ENCODE measurements at places on chromosomes 1 and 21.

DNA sequence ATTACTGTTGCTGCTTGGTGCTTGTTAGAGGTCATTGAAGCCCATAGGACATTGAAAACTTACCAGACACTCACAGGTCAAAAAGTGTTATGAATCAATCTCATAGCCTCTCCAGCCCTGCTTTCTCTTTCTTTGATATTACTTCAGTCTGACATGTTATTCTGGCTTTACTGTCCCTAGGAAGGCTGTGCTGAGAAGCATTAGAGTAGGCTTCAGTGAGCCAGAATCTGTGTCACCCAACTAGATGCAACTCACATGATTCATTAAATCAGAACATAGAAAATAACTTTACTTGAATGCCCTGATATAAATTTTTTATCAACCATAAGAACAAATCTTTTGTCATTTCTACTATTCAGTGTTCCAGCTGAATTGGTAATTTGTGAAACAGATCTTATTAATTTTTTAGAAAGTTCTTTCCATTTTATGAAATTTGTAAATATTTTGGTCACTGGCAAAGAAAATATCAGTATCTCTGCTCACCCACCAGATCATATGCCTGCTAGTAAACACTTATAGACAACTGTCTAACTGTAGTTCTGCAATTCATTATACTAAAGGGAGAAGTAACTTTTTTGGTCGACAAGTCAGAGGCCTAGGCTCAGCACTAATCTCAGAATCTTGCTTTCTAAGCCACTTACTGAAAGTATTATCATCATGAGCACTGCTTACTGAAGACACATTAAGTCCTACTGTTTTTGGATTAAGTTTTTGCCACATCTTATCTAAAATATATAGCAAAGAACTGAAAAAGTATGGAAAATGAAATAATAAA is 48.2 kb downstream of the RPAP2 start:
- DNase-seq: no peak

GRCh38 chr1:80882553-80882952 is 918.2 kb upstream of the ADGRL2 start:
- DNase-seq: peak; percentile 50

GRCh38 chr21:17416139-17416538 is 96.7 kb upstream of the CXADR start:
- DNase-seq: no peak

GRCh38 chr1:237211540-237211939 is 169.6 kb downstream of the RYR2 start:
- DNase-seq: no peak

- DNase-seq: no peak
Measured at GRCh38 chr1:60896701-60897363, 185.5 kb upstream of the NFIA start.

GRCh38 chr1:160607011-160607671 is 27.8 kb upstream of the CD84 start:
- DNase-seq: peak; percentile 67

DNA sequence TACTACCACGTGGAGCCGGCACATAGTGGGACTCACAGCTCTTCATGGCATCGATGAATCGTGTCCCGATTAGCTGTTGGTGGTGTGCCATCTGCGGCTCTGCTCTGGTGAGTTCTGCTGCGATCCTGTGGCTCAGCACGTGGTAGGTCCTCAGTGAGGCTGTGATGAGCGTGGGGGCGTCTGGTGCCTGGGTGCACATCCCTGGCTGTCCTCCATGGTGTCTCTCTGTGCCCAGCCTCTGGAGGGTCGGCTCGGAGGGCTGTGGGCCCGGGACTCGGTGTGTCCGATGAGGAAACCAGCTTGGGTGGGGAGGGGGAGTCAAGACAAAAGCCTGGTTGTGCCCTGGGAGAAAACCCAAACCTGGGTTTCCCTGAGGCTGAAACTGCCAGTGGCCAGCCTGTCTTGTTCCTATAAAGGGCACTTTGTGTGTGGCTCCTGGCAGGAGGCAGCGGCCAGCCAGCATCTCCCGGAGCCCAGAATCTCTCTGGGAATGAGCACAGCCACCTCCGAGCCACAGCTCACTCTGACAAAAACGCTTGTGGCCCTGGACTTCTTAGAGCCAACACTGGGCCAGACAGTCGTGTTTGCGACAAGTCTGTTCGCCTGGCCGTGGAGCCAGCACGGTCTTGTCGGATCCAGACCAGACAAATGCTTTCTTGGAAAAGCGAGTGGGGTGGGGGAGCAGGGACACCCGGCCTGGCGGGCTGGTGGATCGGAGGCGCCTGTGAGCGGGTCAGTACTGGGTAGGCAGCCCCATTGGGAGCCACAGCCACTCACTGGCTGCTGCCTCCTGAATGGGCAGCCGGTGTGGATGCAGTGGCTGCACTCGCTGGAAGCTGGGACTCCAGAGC is 31.8 kb downstream of the SPSB1 start:
- no peak for DNase-seq

DNA sequence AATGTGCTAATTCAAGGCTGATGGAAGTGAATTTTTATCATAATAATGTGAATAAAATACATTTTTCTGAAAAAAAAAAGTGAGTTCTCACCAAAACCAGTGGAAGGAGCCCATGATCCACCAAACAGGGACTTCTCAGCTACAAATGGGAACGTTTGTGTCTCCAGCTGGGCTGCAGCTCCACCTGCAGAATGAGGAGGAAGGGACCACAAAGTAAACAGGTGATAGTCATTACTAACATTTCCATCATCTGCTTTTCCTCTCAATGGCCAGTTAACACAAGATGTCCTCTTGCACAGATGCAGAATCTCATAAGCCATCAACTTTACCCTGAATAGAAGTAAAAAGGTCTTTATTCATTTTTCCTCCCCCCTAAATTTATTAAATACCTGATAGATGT is 246.2 kb downstream of the MRPL39 start:
- no peak for DNase-seq

- DNase-seq: no peak
Measured at GRCh38 chr1:150621497-150622302, 7.7 kb downstream of the ENSA start.

DNA sequence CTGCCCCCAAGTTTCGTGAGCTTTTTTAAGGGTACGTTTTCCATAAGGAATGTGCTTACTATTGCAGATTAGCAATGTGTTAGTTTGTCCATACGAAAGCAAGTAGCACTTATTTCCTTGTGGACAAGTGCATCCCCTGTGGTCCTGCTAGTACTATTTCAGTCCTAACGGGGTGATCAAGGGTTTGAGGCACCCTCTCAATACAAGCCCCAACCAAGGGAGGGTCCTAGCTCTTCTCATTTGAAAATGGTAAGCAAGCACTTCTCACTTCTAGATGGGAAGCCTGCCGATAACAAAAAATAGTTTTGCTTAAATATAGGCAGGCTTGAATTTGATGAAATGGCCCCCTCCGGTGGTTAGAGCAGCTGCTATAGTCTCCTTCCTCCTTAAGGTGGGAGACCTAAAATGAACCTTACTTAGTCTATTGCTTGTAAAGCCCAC is 64.0 kb upstream of the HMCN1 start:
- peak; percentile 62 for DNase-seq

DNA sequence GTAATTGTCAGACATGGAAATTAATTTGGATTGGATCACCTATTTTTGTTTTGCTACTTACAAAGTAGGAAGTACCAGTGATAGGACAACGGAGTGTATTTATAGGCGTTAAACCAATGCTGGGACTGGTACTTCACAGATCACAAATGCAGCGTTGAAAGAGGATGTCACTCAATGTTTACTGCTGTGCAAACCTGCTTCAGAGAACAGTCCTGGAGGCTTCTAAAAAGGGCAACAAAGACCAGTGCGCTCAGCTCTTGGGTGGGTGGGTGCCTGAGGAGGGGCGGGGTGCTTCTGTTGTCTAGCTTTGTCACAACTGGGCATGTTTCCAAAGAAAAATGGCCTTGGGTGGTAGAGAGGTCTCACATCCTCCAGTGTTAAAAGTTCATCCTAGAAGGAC is 2.1 kb downstream of the C1orf21 start:
- no peak for DNase-seq

GRCh38 chr21:45255381-45256020 is 32.2 kb downstream of the POFUT2 start:
- DNase-seq: no peak

GRCh38 chr1:160674415-160674814 is 27.6 kb upstream of the SLAMF1 start:
- no peak for DNase-seq

DNA sequence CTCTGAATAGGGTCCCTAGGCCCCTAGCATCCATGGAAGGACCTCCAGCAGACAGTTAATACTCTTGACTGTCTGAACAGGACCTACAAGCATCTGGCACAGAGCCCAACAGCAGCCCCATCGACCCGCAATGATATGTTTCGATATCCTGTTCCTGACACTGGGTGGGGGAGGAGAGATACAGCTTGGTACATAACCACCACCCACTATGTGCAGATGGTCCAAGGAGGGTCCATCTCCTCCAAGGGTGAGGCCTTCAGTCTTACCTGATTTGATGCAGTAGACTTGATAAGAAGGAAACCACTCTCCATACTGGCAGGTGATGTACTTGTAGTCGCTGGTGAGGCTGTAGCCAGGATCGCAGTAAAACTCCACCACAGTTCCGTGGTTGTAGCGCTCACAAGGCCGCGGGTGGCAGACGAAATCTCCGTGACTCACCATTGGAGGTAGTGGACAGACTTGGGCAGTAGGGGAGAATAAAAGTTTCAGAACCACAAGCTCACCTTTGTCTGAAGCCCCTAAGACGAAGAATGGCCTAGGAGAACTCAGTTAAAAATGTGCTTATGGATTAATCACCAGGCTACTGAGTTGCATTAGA is 86.0 kb upstream of the TLR5 start:
- no peak for DNase-seq

GRCh38 chr1:87505391-87505983 is 176.8 kb downstream of the LMO4 start:
- no peak for DNase-seq

GRCh38 chr1:66156144-66156543 is 363.4 kb downstream of the PDE4B start:
- DNase-seq: no peak

GRCh38 chr1:111127923-111128643 is 11.8 kb downstream of the DRAM2 start:
- DNase-seq: no peak

DNA sequence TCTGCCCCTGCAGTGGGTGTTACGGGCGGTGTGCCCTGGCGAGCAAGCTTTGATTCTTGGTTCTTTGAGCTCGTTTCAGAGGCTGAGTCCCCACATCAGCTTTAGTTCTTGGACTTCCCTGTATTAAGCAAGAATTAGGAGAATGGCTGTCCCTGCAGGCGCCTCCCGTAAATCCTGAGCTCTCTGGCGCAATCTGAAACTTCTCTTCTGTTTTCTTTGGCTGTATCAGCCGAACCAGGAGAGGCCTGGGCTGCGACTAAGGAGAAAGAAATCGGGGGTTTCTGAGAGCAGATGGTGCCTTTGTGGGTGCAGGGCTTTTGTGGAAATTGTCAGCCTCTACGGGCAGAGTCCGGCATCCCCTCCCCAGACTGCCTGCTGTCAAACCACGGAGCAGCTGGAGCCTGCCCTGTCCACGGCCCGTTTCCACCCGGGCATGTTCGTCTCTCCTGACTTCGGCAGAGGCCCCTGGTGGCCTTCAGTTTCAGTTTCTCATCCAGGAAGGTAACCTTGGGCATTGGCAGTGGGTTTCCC is 17.9 kb downstream of the CSTB start:
- no peak for DNase-seq

GRCh38 chr1:47893412-47893811 is 103.8 kb downstream of the TRABD2B start:
- DNase-seq: no peak

DNA sequence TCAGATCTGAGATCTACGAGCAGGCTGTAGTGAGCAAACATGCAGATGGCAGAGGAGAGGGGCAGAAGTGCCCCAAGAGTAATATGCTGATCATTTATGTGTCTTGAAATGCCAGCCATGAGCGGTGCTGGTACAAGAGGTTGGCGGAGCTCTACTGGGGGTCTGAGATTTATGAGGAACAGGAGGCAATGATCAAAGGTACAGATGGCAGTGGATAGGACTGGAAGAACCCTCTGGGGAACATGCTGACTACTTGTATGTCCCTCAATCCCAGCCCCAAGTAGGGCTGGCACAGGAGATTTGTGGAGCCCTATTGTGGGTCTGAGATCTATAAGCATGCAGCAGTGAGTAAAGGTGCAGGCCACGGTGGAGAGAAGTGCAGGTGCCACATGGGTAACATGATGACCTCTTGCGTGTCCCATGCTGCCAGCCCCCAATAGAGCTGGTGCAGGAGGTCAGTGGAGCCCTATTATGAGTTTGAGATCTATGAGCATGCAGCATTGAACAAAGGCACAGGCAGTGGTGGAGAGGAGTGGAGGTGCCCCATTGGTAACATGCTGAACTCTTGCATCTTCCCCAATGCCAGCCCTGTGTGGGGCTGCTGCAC is 97.2 kb upstream of the ZNF678 start:
- no peak for DNase-seq

GRCh38 chr1:247913786-247914185 is 6.3 kb upstream of the OR2T8 start:
- DNase-seq: no peak

DNA sequence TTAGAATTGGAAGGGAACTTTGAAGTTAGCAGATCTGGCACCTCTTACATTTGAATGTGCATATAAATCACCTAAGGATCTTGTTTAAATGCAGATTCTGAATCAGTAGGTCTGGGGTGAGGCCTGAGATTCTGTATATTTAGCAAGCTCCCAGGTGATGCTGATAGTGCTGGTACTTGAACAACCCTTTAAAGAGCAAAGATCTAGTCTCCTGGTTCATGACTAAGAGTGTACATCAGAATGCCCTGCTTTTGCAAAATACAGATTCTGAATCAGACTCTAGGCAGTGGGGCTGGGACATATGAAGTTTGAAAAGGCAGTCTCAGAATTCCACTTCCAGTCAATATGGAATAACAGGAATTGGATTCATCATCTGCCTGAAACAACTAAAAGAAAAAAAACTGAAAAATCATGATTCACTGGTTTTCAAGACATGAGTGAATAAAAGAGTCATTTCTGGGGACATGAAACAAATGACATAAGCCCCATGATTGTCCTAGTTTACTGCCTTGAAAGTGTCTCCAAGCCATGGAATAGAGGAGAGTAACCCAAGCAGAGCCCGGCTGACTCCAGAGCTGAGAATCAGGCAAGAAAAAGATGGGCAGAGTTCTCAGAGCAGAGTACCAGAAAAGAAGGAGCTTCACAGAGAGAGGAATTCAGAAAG is 149.6 kb upstream of the SGIP1 start:
- no peak for DNase-seq

DNA sequence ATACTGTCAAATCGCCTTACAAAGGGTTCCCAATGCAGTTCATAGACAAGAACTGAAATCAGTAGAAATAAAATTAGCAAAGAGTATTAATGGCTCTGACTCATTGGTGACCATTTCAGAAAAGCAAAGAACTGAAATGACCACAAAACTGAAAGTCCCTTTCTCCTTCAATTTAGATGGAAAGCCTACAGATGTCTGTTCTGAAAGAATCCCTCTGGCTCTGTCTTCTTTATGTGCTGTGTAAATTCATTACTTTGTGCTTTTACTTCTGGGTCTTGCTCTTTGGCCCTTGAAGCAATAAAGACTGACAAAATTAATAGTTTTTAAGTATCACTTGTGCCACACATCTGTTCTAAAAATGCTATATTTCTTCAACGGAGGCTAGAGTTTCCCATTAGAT is 62.7 kb upstream of the GPR89A start:
- no peak for DNase-seq
